ENCODE measurements at places on chromosomes 7 and 10.

GRCh38 chr10:12561307-12561706 is 212.0 kb downstream of the CAMK1D start:
- no peak for DNase-seq

DNA sequence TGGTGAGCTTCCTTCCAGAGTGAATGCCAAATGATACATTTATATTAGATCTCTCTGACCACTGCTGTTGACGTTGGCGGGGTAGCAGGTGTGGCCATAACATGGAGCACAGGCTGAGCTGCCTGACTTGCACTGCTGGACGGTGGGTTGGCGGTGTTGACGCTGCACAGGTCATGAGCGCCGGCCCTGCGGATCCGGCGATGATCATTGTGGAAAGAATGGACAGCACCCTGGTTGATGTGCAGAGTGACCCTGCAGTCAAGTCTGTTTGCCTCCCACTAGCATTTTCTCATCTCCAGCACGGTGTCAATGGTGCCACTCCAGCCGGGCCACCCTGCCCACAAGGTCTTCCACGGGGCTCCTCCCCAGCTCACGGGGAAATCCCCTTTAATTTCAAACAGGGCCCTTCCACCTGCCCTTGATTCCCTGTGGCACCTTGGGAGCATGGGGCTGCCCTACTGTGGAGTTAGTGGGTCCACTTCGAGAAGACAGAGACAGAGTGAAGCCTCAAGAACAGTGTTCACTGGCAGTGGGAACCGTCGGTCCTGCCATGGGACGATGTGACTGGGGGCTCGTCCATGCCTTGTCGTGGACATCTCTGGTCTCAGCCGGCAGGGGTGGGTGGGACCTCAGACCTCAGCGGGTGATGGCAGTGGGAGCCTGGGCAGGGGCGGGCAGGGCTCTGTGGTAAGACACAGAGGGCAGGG is 613.5 kb downstream of the PTPRN2 start:
- no peak for DNase-seq

- no peak for DNase-seq
Observed at GRCh38 chr7:27174874-27175625, 930 bp upstream of the HOXA10 start.

DNA sequence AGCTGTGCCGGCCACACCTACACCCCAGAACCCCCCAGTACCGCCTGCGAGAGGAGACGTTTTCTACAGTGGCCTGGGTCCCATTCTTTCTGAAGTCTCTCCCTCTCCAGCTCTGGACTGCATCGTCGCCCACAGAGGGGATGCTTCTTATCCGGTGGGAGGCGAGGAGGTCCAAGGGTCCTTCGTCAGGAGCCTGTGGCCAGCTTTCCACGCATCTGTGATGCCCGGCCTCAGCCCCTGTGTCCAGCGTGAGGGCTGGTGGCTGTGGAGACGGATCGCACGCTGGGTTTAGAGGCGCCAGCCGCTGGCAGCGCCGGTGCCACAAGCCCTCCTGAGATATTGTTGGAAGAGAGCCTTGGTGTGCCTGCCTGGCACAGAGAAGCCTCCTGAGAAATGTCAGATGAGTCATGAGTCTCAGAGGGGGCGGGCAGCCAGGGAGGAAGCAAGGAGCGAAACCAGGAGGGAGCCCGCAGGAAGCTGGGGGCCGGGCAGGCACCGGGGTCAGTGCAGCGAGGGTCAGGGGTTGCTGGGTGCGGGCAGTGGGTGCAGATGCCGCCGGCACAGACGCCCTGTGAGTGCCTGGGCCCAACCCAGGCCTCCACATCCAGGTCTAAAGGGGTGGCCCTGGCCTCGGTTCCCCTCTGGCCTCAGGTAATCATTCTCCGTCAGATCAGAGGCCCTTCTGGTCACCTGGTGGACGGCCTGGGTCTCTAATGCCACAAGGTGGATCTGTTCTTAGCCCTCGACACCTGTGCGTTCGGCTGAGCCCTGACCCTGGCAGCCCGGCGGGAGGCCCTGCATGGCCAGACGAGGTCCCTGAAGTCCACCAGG is 86.0 kb upstream of the DIP2C start:
- DNase-seq, result no peak

DNA sequence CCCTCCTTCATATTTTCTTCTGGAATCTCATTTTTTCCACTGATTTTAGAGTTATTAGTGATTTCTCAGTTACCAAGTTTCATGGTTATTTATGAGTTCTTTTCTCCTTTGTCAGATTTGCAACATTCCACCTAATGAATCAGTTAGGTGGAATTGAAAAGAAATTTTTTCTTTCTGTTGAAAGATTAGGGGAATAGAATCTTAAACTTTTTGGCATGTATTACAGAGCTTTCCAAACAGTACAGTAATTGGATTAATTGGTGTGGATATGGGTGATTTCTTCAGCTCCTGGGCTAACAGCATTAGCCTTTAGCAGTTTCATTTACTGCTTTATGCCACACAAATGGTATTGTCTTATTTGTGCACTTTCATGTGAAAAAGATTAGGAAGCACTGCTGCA is 17.0 kb downstream of the STAM start:
- DNase-seq, result no peak

All from stimulated activated CD8-positive, alpha-beta memory T cell treated with anti-CD3 and anti-CD28 coated beads, Interleukin-7, amount 100 ng/mL, for 1 hour (primary cell).